ENCODE measurements at places on chromosomes 5 and 9.

DNA sequence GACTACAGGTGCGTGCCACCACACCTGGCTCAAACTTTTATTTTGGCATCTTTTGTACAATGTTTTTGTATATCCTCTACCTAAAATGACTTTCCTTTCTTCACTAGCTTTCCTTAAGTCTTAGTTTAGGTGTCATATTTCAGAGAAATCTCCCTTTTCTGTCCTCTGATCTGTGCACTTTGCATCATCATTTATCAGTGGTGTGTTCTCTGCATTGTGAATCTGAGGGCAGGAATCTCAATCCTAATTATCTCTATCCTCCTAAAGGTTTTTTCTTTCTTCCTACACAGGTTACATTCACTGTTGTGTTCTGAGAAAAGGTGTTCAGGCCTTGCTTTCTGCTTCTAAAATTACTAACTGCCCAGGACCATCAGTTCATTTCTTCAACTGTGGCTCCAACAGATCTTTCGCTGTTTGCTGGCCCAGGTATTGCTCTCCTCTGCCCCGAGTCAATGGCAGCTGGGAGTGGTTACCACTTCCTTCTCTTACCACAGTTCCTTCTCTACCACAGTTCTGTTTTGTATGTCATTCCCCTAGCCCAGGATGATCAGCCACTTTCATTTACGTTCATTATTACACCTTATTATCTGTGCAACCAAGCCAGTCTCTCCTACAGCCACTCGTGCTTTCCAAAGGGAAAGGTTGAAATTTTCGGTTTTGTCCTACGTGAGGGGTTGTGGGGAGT is 14.0 kb downstream of the TGFBR1 start:
- no peak for DNase-seq

DNA sequence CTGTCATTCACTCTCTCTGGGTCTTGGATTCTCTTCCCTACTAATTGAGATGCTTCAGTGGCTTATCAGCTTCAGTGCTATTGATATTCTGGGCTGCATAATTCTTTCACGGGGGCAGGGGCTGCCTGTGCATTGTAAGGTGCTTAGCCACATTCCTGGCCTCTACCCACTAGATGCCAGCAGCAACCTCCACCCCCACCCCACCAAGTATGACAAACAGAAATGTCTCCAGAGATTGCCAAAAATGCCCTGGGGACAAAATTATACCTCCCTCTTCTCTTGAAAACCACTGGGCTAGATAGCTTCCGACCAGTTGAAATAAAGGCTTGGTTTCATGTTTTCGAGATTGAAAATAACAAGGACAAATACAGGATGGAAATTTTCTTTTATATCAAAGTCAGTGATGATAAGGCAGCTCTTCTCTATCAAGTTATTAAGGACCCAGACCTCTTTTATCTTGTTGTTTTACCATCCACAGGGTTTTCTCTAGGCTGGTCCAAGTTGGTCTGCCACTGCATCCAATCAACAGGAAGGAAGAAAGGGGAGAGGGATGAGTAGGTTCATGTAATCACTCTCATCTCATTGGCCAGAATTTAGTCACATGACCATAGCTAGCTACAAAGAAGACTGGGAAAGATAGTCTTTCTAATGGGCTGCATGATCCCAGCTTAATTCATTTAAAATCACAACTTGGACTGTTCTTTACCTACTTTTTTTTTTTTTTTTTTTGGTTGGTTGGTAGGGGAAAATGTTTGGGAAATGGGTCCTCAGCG is 92.1 kb upstream of the RANBP3L start:
- no peak for DNase-seq

GRCh38 chr5:112434641-112435040 is 15.6 kb upstream of the EPB41L4A start:
- no peak for DNase-seq

DNA sequence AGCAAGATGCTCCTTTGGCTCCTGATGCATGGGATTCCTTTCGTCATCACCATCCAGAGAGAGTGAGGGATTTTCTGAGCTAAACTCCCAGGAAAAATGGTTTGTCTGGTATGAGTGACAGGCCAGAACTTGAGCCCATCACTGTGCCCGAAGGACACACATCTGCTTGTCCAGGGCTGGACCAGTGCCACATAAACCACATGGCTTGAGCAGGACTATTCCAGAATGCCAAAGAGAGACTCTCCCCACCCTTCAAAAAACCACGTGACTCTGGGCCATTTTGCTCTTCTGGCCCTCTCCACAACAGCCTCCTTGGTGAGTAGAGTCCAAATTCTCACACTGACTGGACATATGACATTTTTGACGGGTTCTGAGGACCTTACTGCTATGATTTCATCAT is 46.4 kb upstream of the SHC3 start:
- DNase-seq = no peak

GRCh38 chr5:80318212-80318611 is 1.6 kb upstream of the SPZ1 start:
- DNase-seq = peak; percentile 73

- peak; percentile 51 for DNase-seq
These were observed 38.9 kb downstream of the CDH6 start for GRCh38 chr5:31232273-31232888.

- DNase-seq = no peak
These were observed 630.9 kb downstream of the IRX1 start for GRCh38 chr5:4226565-4226964.

- no peak for DNase-seq
These were observed 134.7 kb downstream of the DPYSL3 start for GRCh38 chr5:147375151-147375550.

DNA sequence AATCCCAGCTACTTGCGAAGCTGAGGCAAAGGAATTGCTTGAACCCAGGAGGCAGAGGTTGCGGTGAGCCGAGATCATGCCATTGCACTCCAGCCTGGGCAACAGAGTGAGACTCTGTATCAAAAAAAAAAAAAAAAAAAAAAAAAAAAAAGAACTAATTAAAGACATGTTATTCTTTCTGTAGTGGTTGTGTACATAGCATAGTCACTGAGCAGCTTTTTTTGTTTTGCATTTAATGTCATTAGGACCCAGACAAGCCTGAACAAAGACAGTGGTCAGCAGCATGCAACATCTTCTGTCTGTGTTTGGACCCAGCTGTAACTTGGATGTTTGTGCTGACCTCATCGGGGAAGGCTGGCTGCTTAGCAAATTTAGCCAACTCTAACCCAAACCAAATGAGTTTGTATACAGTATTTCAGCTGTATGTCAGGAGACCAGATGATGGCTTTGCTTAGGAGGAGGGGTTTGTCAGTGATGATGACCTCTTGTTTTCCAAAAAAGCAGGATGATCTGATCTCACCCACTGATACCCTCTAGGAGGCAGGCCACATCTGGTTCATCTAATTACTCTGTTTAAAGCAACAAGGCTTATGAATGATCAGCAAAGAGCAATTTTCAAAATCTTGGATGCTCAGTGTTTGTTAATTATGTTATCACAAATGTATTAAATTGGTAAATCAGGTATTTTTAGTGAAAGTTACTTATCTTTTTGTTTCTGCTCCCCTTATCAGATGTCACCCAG is 39.5 kb downstream of the SNCAIP start:
- DNase-seq = no peak

DNA sequence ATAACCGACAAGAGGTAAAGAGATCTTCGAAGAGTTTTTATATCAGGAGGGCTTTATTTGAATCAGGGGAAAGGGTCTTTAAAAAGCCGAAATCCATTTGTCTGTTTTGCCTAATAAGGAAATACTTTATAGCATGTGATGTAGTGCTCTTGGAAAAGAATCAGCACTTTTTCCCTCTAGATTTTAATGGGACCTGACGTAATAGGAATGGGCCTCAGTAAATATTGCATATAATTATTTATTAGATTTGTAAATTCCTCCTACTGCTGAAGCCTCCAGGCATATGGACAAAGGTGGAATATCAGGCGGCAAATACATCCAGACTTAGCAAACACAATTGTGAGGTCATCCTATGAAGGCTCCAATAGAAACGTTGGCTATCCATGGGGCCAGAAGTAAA is 50.9 kb downstream of the ACTBL2 start:
- DNase-seq = no peak

DNA sequence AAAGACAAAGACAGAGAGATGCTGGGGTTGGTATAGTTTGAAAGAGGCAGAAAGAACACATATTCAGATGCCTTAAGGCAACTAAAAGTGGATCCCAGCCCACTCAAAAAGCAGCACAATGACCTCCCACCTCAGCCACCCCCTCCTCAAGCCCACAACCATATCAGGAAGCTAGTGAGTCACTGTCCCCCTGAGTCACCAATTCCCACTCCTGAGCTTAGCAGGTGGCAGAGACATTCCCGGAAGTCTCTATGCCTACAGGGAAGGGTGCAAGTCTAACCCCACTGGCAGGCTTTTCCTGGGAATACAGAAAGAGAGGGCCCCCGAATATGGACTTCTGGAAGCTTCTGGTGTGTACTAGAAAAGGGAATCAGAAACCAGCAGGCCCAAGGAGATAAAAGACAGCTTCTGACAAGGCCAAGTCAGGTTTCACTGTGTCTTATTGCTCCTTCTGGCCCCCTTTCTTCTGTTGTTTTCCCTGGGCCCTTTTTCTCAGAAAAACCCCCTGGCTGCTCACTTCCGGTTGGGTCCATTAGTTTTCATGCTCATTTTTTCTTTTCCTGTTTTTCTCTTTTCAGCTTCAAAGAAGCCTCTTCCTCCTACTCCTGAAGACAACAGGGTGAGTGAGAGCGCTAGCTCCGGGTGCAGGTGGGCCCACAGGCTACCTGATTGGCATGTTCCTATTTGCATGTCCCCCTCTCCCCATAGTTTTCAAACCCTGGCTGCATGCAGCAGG is 36.8 kb downstream of the ITK start:
- DNase-seq = no peak

DNA sequence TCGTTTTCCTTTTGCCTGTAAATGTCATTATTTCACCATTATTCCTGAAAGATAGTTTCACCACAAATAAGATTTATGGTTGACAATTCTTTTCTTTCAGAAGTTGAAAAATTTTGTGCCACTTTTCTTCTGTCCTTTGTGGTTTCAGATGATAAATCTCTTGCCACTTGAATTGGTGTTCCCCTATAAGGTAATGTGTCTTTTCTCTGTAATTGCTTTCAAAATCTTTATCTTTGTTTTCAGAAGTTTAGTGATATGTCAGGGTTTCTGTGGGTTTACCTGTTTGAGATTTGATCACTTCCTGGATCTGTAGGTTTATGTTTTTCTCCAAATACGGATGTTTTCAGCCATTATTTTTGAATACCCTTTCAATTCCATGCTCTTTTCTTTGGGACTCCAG is 14.6 kb downstream of the RASA1 start:
- no peak for DNase-seq

- no peak for DNase-seq
These were observed 119.2 kb upstream of the ABCA1 start for GRCh38 chr9:105046907-105047741.

DNA sequence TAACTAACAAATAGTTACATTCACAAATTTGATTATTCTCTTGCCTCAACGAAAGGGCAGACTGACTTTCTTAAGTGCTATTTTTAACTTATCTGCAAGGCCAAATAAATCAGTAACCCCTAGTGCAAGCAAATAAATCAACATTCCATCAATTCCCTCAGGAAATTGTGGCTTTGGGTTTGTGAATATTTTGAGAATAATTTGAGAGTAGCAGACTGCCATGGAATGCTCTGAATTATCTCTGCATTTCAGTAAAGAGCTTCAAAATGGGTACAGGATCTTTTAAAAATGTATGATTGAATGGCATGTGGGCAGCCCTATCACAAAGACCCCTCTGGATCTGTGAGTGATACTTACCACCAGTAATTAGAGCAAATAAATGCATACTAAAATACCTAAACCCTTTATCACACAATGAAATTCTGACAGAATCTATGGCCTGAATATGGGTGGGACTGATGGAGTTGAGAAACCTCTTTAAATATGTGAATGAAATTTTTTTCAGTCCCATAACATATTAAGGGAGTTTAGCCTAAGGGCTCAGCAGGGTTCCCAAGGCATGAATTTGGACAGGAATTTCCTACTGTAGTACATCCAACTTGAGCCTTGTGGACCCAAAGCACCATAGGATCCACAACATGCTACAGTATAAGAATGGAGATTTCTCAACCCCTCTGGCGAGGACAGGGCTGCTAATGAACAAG is 92.5 kb upstream of the ITGA2 start:
- peak; percentile 54 for DNase-seq

GRCh38 chr5:156471893-156472292 is 144.9 kb downstream of the SGCD start:
- no peak for DNase-seq

DNA sequence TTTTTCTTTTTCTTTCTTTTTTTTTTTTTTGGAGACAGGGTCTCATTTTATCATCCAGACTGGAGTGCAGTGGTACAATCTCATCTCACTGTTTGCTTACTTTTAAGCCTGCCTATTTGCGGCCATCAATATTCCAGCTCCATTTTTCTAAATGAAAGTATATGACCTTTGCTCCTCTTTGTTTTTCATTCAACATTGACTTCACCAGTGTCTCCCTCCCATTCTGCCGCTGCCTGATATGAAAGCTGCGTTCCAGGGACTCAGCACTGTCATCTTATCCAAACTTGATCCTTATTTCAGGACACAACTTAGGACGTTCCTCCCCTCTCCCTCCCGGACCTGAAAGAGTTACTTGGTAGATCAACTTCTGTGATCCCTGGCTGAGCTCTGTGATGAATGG is 73.6 kb downstream of the LRRC70 start:
- DNase-seq = no peak

- DNase-seq = no peak
These were observed 297.1 kb upstream of the CD180 start for GRCh38 chr5:67493676-67494075.

- no peak for DNase-seq
These were observed 215.3 kb upstream of the FAM174A start for GRCh38 chr5:100319885-100320284.

DNA sequence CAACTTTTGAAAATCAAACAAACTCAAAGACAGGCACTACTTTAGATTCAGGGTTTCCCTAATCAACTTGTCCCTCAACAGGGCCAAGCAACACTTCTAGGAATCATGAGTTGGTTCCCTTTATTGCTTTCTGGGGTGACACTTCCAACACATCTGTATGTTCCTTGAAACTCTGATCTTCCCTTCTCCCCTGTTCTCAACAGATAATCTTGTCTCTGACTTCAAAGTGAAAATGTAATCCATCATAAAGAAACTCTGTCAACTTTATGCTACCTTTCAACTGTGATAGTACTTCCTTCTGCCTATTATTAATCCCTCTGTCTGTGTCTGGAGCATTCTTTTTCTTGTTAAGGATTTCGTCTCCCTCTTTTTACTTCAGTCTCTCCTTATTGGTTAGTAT is 250.1 kb upstream of the MEF2C start:
- DNase-seq = no peak

GRCh38 chr5:143055596-143056338 is 285.6 kb downstream of the ARHGAP26 start:
- no peak for DNase-seq

Measured in stromal cell of bone marrow (primary cell).